ENCODE measurements at places on chromosomes 2 and 18. TPM values are rescaled to one million over a fixed set of nuclear protein-coding genes. Genes with fewer than 3 reads are reported as not detected.

BCL2 gene
- 2.2 TPM for total RNA-seq

HS1BP3 gene
- 19.1 TPM for total RNA-seq

ALS2 gene
- total RNA-seq, result 29.9 TPM

C2orf15 gene
- total RNA-seq, result 0.18 TPM

ME2 gene
- total RNA-seq, result 53.7 TPM

ARPC2 gene
- total RNA-seq, result 416 TPM

CIAO1 gene
- total RNA-seq, result 70.8 TPM

ABCG8 gene
- total RNA-seq, result not detected

MEP1B gene
- total RNA-seq, result 0.19 TPM

FLACC1 gene
- total RNA-seq, result 1.0 TPM

TMEM200C gene
- under 0.01 TPM for total RNA-seq

All from endothelial cell of coronary artery (primary cell).